ENCODE measurements at places on chromosomes 4 and X.

- no peak for DNase-seq
These were observed 8.2 kb downstream of the MSANTD1 start for GRCh38 chr4:3257103-3257555.

GRCh38 chr4:87353592-87353991 is 30.9 kb upstream of the HSD17B13 start:
- DNase-seq: peak; percentile 14

DNA sequence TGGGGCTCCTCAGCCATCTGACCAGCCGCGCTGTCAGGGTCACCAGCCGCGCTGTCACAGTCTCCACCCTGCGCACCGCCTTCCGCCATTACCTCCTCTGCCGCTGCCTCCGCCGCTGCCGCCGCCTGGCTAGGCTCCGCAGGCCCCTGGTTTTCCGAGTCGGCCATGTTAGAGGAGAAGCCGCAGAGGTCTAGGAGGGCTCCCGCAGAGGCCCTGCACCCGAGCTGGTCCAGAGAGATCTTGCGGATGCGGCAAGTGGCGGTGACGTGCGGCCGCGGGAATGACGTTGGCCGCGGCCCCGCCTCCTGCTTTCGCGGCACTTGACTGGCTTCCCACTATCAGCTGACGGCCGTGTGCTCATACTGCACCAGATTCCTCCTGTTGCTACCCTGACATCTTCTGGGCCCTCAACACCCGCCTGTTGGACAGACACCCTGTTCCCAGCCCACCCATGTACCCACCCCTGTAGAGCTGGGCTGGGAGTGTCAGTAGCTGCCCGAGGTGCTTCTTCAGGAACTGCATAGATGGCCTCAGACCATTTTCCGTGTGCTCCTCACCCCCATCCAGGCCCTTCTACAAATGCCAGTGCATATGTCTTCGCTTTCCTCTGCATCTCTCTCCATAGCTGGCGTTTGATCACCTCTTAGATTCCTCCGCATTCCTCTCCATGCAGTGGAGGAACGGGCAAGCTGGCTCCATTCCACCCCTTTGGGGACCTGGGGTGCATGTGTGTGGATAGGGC is at the start of gene NAP1L5:
TSS of gene NAP1L5 (minus strand) at position 242 of the 742 bp plus-strand sequence. CDS start at position 167, 75 bp downstream.
- peak; percentile 59 for DNase-seq

- no peak for DNase-seq
These were observed 556.3 kb downstream of the GALNTL6 start for GRCh38 chr4:172369471-172369959.

DNA sequence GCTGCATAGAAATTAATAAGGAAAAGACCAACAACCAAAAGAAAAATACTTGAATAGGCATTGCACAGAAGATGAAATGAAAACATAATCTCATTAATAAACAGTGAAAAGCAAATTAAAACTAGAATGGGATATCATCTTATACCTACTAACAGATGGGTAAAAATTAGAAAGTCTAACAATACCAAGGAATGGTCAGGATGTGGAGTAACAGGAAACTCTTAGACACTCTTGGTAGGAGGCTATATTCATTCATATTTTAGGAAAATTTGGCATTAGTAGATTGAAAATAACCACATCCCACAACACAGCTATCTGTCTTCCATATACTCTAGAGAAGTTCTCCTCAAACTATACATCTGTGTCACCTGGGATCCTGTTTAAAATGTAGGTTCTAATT is 36.3 kb downstream of the SEC24B start:
- no peak for DNase-seq

DNA sequence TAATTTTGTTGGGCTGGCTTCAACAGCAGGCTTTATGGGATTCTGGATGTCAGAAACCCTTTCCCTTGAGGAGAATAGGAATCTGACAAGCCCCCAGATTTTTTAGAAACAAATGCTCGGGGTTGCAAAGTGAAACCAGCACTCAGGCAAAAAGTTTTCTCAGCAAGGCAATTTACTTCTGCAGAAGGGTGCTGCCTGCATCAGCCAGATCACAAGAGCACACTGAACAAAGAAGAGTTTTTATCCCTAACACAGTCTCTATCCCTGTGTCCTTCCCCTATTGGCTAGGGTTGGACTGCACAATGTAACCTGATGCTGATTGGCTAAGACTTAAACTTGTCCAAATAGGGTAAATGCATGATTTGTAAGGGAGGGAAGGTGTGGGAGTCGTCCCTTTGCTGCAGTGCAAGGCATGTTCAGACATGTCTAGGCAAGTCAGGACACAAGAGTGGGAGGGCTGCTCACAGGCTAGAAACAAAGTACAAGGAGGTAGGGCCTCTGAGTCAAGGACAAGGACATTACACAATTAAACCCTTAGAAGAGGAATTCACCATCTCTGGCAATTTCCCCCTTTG is 175.8 kb downstream of the CCNG2 start:
- DNase-seq: no peak

- no peak for DNase-seq
These were observed 541.8 kb upstream of the SMIM31 start for GRCh38 chr4:164212134-164212533.

DNA sequence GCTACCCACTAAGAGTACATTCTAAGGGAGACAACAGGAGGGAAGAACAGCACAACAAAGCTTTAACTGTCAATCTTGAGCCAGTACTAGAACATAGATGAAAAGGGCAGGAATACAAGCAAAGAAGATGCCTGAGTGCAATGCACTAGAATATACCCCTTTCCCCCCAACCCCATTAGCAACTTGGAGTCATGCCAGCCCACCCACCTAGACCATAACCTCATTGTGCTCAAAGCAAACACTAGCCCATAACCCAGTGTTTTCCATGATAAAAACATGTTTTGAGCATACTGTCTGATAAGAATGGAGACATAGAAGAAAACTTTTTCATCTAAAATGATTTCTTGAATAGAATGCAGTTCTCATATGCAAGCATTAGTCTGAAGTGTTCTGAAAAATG is 183.2 kb downstream of the RAP1GDS1 start:
- DNase-seq: no peak

DNA sequence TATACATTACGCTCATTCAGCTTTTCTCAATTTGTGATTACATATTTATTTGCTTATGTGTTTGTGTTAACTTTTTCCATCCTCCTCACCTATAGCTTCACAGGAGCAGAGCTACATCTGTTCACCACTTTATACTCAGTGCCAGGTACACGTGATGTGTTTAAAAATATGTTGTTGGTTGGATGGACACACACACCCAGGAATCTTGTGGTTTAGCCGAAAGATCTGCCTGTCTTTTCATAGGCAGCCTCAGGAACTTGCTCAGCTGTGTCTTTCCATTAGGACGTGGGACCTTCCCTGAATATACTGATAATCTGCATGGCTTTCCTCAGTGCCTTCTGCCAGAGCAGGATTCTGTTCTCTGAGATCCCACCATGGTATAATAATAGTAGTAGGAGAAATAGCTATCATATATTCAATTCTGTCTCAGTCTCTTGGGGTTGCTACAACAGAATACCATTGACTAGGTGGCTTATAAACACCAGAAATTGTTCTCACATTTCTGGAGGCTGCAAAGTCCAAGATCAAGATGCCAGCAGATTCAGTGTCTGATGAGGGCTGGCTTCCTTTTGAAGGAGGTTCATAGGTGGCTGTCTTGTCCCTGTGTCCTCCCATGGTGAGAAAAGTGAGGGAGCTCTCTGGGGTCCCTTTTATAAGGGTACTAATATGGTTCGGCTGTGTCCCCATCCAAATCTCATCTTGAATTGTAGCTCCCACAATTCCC is 50.0 kb upstream of the SOD3 start:
- no peak for DNase-seq

GRCh38 chr4:173661001-173661400 is 131.0 kb upstream of the HAND2 start:
- DNase-seq: no peak

DNA sequence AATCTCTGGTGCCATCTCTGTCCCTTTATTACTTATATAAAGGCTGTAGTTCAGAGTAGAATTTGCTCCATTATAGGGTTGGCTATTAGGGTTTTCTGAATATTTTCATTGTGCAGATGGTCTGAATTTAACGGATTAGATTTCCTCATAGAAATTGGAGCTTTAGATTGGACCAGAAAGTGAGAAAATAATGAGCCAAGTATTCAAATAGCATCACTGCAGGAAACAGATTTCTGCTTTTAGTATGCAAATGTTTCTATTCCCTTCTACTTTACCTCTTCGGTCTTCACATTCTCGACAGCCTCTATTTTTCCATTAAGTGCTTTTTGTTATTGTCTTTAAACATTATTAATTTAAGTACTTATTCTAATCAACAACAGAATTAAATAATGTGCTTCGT is 55.4 kb downstream of the TRIM2 start:
- no peak for DNase-seq

DNA sequence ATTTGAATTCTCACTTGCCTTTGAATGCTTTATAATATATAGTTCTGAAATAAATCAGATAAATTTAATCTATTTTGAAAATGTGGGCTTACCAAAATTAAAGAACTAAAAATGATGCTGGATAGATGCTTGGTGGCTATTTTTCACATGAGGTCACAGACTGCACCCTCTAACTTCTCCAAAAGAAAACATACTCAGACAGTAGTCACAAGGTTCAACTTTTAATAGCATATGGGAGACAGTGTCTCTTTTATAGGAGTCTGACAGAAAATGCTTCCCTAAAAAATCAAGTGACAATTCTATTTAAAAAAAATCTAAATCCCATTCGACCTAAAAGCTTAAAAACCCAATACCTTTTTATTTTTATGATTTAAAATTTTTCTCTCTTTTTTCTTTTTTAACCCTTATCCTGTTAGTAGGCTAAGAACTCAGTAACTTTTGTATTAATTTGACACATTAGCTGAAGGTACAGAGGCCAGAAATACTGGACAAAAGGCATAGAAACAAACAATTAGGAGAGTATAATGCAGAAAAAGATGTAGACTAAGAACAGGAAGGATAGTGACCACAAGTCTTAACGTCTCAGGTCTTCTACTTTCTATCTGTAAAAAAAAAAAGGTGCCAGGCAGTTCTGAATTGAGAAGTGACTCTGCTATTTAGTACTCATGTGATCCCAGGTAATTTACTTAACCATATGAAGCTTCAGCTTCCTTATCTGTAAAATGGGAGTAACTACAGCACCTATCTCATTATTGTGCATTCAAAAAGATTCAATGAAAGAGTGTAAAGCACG is 7.6 kb downstream of the TIGD4 start:
- DNase-seq: no peak

DNA sequence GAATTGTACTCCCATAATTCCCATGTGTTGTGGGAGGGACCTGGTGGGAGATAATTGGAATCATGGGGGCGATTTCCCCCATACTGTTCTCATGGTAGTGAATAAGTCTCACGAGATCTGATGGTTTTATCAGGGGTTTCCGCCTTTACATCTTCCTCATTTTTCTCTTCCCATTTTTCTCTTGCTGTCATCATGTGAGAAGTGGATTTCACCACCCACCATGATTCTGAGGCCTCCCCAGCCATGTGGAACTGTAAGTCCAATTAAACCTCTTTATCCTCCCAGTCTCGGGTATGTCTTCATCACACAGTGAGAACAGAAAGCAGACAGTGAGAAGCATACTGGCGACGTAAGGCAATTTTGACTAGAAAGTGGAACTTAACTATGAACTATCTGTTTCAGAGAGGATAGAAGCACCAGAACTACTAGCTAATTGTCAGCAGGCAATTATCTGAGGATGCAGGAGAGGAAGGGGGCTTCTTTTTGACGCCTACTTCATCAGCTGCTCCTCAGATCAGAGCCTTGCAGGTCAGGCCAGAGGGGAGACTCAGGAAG is 8.5 kb upstream of the GPR50 start:
- no peak for DNase-seq

DNA sequence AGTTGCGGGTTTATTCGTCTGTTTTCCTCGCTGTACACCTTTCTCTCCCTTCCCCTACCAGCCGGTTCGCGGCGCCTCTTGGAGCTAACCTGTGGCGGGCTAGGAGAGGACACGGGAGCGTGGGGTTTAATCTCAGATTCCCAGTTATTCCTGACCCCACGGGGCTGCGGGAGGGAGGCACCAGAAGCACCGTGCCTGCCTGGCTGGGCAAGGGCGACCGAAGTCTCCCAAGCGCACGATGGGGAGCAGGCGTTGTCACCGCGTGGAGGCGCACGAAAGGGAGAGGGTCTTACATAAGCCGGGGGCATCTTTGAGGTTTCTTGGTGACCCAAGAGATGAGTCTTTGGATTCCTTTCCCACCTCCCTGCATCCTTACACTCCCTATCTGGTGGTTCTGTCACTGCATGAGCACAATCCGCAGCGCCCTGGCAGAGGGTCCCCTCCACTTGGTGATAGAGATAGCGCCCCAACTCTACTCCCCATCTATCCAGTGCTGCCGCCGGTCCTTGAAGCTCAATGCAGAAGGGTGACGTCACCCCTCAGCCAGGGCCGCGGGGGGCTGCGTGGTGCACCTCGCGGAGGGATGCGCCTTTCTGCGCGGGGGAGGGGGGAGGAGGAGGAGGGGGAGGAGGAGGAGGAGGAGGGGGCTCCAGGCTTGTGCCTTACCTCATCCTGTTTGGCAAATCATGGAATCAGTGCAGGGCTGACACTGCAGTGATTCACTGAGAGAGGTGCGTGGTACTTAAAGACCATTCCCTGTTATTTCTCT is 793 bp downstream of the TSPAN7 start:
- DNase-seq: peak; percentile 2

GRCh38 chr4:26579169-26579568 is 4.7 kb upstream of the TBC1D19 start:
- DNase-seq: no peak

- no peak for DNase-seq
These were observed 17.3 kb upstream of the CCDC149 start for GRCh38 chr4:24930151-24930550.

- DNase-seq: no peak
These were observed 104.7 kb downstream of the MGST2 start for GRCh38 chr4:139770361-139770760.

DNA sequence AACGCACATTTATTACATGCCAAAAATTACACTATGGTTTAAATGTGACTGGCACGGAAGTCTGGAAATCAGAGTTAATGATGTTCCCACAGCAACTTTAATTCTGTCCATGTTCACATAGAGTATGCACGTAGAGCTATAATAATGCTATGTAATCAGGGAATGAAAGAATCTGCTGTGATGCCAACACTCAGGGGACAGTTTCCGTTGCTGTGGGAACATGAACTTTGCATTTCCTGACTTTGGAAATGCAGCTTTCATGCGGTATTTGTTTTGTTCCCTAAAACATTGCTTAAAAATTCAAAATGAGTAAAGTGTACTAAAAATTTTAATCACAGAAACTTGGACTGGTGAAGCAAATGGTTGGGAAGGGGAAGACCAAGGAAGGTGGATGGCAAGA is 65.7 kb downstream of the MAGEA1 start:
- no peak for DNase-seq

DNA sequence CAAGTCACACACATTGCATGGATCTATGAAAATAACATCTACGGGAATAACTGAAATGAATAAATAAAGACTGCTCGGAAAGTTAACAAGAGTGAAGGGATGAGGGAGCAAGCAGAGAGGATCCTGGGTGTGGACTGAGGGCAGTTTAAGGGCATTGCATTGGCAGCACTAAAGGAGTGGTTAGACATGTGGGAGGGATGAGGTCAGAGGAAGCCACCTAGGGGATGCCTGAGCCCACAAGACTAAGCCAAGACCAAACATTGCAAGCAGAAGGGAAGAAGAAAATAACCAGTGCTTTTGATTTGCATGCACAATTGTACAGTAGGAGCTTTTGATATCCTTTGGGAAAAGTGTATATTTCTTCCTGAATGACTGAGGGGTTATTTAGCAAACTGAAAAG is 106.1 kb downstream of the MSL3 start:
- no peak for DNase-seq

- no peak for DNase-seq
These were observed 772.0 kb downstream of the TRIML1 start for GRCh38 chr4:188911199-188911598.
